Anterior cingulate cortex (tissue), 58 donors: ENCODE measurements at places on chromosomes 6 and 20.

GRCh38 chr6:10847684-10848083 is 9.3 kb upstream of the MAK start:
- DNase-seq = no peak

DNA sequence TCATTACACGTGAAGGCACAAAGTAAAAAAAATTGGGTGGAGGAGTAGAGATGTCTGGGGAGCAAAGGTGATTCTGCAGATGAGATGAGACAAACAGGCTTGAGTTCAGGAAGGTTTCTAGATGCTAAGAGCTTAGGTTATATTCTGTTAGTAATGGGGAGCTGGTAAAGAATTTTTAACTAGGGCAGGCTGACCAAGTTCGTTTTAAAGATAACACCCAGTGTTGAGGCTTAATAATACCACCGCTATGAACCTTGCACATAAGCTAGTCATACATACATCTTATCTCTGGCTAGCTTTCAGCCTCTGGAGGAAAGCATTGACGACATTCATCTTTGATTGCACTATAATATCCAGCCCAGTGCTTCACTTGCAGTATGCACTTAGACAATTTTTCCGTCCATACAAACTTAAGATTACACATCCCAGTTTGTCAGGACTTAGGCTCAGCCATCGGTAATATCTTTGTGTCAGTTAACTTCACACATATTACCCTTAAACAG is 12.1 kb downstream of the NHSL1 start:
- no peak for DNase-seq

GRCh38 chr6:73579851-73580246 is 59.0 kb upstream of the EEF1A1 start:
- no peak for DNase-seq

- no peak for DNase-seq
Measured at GRCh38 chr6:138502546-138502945, 3.3 kb upstream of the NHSL1 start.

- no peak for DNase-seq
Measured at GRCh38 chr6:42339991-42340401, 111.7 kb downstream of the TRERF1 start.

DNA sequence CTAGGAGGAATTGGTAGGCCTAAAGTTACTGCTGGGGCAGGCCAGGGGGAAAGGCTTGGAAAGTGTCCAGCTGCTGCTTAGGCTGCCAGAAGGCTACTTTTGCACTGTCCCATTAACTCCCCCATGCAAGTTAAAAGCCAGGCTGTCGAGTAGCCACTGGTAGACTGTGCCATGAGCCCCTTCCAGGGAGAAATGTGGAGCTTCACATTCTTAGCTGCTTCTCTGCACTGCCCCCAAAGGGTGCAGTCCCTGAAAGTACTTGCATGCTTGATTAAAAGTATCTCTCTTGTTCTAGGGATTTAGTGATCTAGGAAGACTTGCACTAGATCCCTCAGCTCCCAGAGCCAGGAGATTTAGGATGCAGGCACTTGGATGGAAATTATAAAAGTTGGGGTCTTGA is 57.3 kb downstream of the CDC5L start:
- no peak for DNase-seq

DNA sequence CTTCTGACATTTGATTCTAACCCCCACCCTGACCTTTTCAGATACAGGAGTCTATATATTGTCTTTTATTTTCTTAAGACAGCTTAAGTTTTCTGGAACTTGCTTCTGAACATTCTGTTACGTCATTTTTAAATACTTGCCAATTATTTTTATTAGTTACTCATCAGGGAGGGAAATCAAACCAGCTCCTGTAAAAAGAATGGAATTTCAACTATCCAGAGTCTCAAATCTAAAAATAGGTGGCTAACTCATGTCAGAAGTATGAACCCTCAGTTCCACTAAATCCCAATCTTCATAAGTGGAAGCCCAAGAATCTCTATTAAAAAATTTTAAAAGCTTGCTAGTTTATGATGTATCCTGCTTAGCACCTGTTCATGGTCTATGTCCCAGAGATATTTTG is 900.0 kb downstream of the KIF16B start:
- no peak for DNase-seq

DNA sequence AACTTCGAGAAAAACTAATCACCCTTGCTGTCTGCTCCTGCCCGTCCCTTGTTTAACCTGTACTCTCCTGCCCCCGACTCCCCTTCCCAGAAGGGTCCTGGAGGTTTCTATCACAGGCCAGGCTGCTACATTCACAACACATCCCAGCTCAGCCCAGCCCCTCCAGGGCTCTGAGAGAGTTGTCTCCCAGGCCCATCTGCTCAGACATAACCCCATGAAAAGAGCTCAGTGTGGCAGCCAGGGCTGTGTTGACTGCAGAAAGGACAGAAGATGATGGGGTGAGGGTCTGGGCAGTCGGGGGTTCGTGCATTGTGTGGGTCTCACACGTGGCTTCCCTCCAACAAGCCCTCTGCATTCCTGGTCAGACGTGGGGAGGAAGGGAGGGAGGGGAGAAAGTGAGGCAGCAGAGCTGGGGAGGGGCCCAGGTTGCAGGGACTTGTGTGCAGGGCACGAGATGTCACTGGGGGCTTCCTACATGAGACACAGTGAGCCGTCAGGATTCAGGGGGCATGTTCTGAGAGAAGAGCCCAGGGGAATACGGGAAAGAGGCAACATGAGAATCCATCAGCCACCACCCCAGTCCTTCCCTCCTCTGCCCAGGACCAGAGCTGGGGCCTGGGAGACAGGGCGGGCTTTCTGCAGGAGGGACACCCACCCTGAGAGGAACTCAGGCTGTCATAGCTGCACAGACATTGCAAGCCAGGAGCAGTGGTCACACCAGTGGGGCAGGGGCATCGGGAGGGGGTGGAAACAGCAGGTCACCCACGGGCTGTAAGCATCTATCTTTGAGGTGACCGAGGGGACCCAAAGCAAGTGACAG is 372.9 kb downstream of the PREX1 start:
- DNase-seq = no peak
